Stimulated activated CD4-positive, alpha-beta T cell treated with anti-CD3 and anti-CD28 coated beads, Interleukin-2, amount 100 ng/mL, for 48 hours (primary cell): ENCODE measurements at places on chromosomes 1 and 21.
A peak's percentile ranks its signal among the peaks of the same experiment; 100 is the strongest.

DNA sequence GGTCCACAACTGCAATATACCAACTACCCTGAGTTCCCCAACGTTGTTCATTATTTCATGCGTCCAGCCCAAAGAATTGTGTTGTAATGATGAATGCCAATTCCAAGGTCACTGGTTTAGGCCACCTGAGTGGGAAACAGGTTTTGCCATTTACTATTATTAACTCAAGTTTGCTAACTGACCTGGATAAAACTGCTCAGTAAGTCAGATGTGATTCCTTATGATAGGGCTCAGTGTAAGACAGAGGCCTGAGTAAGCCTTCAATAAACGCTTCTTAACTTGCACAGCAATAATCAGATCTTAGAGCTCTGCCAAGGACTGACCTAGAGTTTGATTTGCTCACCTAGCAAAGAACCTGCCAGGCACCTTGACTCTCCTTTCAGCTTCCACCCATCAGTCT, 10.0 kb downstream of the PUM1 start:
- no peak for DNase-seq

DNA sequence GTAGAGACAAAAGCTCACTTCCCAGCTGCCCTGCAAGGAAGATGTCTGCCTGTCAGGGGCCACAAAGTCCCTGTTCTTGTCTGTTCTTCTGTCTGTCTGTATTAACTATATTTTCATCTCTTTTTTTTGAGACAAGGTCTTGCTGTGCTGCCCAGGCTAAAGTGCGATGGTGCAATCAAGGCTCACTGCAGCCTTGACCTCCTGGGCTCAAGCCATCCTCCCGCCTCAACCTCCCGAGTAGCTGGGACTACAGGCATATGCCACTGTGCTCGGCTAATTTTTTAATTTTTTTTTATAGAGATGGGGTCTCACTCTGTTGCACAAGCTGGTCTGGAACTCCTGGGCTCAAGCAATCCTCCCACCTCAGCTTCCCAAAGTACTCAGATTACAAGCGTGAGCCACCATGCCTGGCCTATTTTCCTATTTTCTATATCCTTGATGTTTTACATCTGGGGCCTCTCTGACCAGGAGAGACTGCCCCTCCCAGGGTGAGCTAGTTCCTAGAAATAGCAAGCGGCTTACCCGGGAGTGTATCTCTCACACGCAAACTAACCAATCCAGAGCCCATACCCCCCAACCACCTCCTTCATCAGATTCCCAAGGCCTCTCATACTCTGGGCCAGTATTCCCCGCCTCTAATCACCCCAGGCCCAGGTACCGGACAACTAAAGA, 5.4 kb upstream of the KLHDC7A start:
- no peak for DNase-seq

DNA sequence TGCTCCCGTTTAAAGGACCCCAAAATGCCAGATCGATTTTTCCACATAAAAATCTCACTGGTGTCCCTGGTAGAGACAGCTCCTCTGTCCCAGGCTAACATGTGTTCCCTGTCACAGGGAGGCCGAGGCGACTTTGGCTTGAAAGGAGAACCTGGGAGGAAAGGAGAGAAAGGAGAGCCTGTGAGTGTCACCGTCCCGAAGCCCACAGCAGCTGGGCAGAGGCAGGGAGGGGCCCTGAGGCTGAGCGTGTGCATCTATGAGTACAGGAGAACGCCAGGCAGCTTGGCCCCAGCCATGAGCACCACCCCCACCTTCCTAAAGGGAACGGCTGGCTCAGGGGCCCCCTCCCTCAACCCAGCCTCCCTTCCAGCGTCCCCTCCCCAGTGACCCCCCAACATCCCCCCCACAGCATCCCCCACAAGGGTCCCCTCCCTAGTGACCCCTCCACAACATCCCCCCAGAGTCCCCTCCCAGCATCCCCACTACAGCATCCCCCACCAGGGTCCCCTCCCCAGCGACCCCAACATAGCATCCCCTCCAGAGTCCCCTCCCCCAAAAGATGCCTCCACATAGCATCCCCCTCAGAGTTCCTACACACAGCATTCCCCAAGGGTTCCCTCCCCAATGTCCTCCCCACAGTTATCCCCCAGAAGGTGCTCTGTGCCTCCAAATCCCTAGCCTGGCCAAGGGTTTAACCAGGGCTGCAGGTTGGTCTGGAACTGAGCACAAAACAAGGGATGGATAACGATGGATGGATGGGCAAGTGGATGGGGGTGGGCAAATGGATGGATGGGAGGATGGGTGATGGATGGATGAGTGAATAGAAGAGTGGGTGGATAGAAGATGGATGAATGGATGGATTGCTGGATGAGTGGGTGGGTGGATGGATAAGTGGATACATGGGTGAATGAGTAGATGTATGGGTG, 25.1 kb downstream of the COL6A2 start:
- DNase-seq: no peak

DNA sequence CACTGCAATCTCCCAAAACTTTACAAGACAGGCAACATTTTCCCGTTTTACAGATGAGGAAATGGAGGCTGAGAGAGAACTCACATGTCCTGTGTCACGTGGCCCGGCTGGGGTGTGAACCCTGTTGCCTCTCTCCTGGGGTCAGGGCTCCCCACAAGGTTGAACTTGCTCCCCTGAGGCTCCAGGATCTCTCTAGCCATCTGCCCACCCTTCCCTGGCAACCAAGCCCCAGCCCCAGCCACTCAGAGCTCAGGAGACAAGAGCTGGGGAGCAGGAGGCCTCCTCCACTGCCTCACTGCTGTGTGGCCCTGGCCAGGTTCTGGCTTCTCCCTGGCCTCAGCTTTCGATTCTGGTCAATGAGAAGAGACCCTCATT, 11.8 kb downstream of the LAPTM5 start:
- no peak for DNase-seq

- DNase-seq: no peak
Observed at GRCh38 chr1:43304314-43304681, 3.5 kb downstream of the TIE1 start.

- no peak for DNase-seq
Observed at GRCh38 chr1:206908038-206908437, 10.8 kb downstream of the IL24 start.

- peak; percentile 61 for DNase-seq
Observed at GRCh38 chr1:2526824-2527555, 594 bp upstream of the PANK4 start.

- DNase-seq: no peak
Observed at GRCh38 chr1:866095-866494, 57.6 kb upstream of the SAMD11 start.

DNA sequence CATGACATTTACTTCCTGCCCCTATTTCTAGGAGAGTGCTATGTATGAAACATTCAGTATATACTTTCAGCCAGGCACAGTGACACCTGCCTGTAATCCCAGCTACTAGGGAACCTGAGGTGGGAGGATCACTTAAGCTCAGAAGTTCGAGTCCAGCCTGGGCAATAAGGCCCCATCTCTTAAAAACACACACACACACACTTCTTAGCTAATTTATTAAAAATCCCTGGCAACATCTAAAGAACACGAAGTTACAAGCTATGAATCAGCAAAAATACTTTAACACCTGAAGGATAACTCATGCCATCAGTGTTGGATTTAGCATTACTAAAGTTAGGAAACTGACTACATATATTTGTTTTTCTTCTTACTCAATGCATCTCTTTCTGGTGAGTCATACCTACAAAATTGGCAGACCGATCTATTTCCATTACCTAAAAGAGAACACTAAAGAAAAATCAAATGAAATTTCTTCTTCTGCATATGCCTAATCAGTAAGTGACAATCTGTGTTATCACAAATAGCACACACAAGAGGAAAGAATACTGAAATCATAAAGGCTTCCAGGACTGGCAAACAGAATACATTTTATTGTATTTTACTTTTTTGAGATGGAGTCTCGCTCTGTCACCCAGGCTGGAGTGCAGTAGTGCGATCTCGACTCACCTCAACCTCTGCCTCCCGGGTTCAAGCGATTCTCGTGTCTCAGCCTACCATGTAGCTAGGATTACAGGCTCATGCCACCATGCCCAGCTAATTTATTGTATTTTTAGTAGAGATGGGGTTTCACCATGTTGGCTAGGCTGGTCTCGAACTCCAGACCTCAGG, 41.4 kb downstream of the RNF115 start:
- no peak for DNase-seq

- no peak for DNase-seq
Observed at GRCh38 chr1:8422510-8423268, 104.8 kb downstream of the SLC45A1 start.

- DNase-seq: no peak
Observed at GRCh38 chr1:30033256-30034104, 689.9 kb downstream of the MATN1 start.

GRCh38 chr1:88787023-88787903, 103.2 kb downstream of the PKN2 start:
- no peak for DNase-seq

DNA sequence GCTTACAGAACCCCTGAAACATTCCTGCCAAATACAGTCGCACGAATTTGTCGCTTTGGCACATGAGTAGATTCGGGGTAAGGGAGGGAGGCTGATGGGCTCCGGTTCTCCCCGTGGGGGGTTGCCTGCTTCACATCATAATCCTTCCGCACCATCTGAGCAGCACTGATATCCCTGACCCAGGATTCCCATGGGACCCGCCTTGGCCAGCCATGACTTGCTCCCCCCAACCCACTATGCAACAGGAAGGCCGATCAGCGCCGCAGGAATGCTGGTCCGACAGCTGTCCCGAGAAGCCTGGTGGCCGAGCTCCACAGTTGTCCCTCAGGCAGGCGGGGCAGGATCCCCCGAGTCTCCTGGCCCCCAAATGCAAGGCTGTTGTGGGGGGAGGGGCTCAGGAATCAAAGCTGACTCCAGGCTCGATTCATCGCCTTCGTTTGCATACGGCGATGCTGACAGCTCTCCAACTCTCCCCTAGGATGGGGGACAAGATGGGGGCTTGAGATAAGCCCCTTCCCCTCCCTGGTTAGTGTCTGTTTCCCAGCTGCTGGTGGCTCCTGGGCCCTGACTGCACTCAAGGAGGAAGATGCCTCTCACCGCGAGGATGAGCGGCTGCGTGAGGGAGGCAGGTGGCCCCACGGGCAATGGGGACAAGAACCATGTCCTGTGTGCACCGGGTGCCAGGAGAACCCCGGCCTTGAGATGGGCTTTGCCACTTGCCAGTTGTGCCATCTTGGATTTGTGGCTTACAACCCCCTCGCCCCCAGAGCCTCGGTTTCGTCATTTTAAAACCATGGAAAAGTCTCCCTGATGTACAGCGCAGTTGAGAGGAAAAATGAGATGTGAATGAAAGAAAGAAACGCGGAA, 9.3 kb downstream of the DRAXIN start:
- DNase-seq: no peak

DNA sequence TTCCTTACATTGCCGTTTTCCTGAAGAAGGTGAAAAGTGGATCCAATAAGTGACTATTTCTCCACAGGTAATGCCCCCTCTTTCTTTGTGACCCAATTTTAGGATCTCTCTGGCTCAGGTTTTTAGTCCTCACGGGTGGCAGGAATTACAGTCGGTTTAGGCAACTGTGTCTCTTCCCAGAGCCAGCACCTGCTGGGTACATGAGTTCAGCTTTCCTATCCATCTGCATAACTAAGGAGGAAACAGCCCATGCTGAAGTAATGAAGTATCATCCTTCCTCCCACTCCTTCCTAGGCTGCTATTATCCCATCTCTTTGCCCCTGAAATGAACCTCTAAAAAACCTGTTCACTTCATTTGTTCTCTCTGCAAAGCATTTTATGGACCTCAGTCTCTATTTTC, 544.6 kb downstream of the NEGR1 start:
- DNase-seq: no peak

DNA sequence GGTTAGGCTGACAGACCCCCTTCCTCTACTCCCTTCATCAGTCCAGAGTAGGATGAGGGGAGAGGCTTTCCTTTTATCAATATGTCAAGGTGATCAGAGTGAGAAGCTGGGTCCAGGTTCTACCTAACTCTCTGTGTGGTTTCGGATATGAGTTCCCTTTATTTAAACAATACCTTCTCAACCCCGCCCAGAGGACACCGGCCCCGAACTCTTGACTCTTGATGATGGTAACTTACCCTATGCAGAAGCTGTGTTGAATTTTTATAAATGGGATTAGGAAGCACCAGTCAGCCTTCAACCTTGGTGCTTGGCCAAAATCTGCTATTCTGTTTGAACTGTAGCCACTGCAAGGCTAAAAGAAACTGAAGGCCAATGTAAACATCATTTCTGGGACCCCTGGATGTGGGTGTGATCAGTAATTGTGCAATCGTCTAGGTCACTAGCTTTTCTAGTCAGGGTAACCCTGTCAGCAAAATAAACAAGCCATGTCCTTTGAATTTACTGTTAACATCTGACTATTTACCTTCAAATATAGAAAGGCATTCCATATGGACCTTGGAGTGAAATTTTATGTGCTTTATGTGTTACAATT, 398.3 kb downstream of the SEC16B start:
- no peak for DNase-seq

- DNase-seq: no peak
Observed at GRCh38 chr1:245715970-245716369, 561.2 kb downstream of the KIF26B start.
